Inflammatory macrophage treated with lipopolysaccharide for 1 hour (primary cell): ENCODE measurements at places on chromosomes 5 and 9.

- DNase-seq = no peak
Measured at GRCh38 chr9:19875291-19875920, 86.6 kb upstream of the SLC24A2 start.

DNA sequence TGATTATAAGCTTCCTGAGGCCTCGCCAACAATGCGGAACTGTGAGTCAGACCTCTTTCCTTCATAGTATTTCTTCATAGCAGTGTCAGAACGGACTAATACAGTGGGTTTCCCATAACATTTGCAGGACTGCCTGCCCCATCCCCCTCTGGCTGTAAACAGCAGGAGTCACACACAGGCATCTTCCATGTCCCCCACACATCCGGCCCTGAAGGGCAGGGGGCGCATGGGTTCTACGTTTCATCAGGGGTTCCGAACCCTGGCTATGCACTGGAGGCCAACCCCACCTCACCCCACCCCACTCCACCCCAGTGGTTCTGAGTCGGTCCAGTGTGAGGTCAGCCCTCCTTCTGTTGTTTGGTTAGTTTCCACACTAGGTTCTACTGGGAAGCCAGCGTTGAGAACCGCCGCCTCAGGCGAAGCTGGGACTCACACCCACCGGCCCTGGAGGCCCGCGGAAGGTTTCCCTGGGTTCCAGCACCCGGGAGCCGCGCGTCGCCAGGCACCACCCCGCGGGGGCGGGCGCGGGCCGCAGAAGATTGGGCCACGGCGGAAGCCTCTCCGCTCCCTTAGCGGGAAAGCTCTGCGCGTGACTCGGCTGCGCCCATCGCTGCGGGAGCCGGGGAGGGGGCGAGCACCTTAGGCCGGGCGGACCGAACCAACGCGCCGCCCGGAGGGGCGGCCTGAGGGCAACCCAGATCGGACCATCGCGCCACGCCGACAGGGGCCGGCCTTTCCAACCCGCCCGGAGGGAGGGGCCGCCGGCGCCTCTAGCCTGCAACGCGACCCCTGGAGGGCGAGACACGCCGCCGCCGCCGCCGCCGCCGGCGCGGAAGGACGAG is at the start of gene RUSC2:
RUSC2 (plus strand) TSS at position 799 of the 842 bp plus-strand sequence. CDS start 56,411 bp downstream, outside the sequence.
- peak; percentile 72 for DNase-seq

- no peak for DNase-seq
Measured at GRCh38 chr5:169157064-169157463, 143.9 kb downstream of the SLIT3 start.

DNA sequence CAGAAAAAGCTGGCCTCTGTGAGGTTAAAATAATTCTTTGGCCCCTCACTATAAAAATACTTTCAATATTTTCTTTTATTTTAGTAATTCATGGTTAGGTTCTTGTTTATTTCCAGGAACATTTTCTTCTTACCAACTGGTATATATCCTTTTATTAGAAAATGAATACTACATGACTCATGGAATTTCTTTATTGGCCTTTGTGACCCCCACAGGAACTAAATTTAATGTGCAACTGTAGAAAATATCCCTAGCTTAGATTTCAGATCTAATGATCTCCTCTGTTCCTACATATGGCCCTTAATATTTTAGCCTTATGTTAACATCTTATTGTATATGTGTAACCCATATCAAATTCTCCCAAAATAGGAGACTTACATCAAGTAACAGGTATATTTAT is 429.9 kb downstream of the NR2F1-AS1 start:
- no peak for DNase-seq

DNA sequence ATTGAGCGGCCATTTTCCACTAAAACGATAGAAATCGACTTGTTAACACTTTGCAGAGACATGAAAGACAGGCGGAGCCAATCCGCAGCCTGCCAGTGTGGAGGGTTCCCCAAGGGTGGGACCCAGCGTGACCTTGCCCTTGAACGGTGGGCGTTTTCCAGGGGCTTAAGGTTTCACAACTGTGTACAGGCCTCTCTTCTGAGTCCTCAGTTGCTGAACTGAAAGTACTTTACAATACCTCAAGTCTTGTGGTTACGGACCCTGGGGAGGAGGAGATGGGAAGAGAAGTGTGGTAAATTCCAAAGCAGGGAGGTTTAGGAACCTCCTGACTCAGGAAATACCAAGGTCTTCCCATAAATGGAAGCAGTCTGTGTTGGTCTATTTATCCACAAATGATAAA is 68.2 kb upstream of the CKMT2 start:
- DNase-seq = no peak

DNA sequence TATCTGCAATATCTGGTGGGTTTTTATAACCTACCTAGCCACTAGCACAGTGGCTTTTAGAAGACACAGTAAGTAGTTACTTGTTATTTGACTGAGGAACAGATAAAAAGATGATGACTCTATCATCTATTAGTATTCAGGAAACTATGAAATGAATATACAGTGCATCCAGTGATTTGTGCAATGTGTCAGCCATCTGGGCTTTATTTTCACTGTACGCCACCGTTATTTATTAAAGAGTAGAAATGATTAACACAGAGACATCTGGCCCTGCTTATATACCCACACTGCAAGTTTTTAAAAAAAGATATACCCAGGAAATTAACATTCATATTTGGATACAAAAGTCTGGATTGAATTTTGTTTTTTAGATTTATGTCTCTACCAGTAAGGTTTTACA is 408.4 kb downstream of the PDE4D start:
- DNase-seq = no peak

DNA sequence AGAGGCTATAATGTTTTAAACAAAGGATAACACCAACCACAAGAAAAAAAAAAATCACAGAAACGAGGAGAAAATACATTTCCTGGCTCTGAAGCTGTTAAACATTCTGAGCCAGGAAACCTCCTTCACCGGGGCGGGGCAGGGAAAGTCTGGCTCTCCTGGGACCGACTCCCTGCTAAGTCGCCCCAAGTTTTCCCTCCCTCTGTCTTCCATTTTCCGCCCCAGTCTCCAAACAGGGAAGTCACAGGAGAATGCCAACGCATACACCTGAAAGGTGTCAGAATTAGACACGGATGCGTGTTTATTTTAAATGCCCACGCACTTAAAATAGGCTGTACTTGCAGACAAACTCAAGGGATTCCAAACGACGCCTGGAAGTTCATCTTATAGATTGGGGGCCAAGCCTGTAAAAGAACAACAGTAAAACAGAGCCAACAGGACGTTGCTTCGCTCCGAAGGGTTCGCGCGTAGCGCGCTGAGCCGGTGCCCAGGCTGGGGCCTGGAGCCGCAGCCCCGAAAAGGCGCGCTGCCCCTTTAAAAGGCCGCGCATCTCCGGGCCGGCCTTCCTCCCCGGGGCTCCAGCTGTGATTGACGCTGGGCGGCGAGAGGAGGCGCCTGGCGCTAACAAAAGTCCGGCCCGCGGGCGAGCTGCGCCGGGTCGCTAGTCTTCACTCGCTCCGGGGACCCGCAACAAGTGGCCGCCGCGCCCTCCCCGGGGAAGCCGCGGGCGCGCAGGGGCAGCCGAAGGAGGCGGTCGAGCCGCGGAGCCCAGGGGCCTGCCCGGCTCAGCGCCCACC is at the start of gene FBXL7:
FBXL7 (plus strand) TSS at position 653 of the 797 bp plus-strand sequence.
- no peak for DNase-seq

- DNase-seq = peak; percentile 8
Measured at GRCh38 chr5:169653091-169653490, 16.0 kb downstream of the DOCK2 start.

DNA sequence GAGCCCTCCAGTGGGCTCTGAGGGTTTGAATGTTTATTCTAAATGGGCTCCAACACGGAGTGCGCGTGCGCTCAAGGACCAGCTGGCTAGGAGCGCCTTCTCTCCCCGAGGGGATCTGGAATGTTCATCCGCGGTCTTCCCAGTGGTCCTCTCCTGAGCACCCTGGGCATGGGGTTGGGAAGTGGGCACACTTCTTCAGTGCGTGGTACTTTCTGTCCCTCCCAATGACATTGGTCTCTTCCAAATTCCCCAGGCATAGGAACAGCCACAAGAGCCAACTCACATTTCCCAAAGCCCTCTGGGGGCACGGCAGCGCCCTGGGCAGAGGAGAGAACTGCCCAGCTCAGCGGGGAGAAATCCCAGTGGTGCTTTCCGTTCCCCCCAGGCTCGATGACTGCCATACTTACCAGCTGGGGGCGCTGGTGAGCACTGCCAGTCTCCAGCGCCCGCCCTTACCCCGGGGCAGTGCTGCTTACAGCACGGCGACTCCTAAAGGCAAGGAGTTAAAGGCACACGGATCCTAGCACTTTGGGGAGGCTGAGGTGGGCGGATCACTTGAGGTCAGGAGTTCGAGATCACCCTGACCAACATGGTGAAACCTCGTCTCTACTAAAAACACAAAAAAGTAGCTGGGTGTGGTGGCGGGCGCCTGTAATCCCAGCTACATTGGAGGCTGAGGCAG is 29.9 kb upstream of the OBP2B start:
- DNase-seq = peak; percentile 71

DNA sequence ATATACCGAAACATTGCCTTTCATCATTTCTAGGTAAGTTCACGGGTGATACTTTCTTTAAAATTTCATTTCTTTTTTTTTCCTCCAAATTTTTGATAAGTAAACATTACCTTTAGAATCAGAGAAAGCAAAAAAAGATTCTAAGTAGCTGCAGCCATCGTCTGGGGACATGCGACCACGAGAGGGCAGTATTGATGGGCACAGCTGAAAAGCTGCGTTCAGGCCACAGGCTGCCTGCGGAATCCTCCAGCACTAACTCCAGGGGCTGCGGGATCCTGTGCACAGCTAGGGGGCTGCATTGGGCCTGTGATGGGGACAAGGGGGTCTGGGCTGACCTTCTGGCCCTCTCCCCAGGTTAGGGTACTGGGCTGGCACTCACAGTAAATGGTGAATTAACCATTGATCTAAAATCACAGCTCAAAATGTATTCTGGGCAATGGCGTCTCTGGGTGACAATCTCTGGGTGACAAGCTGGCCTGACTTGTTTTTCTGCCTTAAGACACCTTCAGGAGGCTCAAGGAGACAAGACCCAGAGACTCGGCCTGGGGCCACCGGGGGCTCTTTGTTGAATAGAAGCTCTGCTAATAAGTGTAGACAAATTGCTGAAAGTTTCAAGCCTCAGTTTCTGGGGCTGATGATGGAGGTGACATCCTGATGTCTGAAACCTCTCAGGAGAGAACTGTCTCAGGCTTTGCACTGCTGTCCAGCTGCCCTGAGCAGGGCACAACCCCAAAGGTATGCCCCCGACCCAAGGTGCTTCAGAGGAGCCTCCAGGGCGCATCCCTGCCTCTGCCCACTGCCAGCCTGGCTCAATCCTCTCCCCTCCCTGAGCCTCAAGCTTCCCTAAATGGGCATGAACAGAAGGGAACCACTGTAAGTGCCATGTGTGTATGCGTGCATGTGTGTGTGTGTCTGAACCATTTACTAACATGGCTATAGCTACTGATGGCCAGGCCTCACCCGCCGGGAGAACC is 44.3 kb upstream of the SARDH start:
- DNase-seq = peak; percentile 79

DNA sequence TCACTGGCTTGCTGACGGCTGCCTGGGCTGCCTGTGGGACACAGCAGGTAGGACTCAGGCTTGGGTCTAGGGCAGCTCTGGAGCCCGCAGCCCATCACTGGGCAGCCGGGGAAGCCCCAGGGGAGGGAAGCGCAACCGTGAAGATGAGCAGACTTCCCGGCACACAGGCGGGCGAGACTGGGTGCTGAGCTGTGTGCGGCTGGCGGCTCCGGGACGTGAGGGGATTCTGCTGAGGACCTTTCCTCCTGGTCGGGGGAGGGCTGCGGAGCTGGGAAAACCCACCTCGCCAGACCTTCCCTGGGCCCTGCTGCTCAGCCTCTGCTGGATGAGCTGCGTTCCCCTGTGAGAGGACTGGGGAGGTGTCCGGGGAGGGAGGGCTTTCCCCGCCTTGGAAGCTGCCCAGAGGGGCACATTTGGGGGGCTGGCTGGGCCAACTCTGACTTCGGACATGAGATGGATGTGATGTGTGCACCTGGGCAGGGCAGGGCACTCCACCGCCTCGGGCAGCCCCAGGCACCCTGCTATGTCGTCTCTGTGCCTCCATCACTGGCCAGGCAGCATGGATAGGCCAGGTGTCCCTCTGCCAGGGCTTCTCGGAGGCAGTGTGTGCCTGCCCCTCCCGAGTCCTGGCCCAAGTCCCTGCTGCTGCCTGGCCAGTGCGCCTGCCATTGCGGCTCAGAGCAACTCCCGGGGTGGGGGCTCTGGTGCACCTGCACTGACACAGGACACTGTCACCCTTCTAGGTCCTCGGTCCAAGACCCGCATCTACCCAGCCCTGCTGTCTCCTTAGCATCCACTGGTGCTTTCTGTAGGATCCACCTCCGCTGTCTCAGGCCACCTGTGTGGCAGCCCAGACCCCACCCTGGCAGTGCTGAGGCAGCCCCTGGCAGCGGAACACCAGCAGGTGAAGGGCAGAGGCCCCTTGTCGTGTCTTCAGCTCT is 66.4 kb downstream of the COL5A1 start:
- no peak for DNase-seq

DNA sequence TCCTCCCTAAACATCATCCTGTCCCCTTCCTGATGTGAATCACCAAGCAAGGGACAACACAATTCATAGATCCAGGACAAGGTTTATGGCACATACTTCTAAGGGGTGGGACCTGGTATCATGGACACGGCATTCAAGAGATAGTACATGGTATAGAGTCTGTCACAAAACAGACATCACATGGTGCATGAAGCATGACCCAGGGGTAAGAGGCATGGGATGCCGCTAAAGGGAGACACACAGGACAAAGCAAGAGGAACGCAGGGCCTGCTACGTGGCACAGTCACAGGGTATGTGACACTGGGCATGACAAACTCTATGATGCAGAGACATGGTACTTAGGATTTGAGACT is 20.7 kb downstream of the GSN start:
- no peak for DNase-seq

- DNase-seq = no peak
Measured at GRCh38 chr5:102511666-102512065, 12.9 kb upstream of the SLCO6A1 start.

DNA sequence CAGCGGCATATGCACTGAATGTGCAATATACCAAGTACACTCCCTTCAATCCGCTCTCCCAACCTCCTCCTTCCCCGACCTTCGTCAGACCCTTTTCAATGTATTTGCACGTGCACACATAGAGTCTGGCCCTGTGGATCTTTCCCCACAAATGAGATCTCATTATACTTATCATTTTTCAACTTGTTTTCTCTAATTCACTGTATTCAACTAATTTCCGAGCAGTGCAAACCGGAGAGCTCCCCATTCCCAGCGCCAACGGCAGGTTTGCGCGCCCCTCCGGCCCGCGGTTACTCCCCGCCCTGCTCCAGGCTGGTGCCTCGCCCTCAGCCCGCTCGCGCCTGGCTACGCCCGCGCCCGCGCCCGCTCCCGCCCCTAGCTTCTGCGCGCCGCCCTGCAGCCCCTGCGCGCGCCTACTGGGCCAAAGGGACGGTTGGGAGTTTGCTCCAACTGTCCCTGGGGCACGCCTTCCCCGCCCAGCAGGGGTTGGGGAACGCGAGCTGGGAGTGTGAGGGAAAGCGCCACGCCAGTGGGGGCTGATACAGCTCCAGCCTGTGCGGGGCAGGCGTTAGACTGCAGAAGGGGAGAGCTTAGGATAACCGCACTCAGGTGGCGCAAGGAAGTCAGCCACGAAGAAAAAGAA is 3.3 kb upstream of the CDC20B start:
- DNase-seq = peak; percentile 50
